ENCODE measurements at places on chromosomes 3 and 15.

DNA sequence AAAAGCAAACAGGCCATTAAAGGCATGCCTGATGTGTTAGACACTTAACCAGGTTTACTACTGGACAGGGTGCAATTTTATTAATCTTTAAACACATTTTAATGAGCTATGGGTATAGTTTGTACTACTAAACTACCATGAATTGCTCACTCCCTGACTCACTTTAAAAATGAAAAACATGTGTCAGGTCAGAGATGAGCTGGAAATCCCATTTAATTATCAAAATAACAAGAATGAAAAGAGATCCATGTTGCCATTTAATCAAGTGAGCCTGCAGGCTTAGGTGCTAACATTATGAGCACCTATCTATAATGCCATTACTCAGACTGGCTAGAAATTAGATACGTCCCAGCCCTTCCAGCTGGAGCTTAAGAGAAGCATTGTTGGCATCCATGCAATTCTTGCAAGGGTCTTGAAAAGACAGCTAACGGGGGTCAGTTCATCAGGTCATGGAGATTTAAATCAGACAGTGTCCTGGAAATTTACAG, 224.4 kb downstream of the THRB start:
- DNase-seq: no peak

DNA sequence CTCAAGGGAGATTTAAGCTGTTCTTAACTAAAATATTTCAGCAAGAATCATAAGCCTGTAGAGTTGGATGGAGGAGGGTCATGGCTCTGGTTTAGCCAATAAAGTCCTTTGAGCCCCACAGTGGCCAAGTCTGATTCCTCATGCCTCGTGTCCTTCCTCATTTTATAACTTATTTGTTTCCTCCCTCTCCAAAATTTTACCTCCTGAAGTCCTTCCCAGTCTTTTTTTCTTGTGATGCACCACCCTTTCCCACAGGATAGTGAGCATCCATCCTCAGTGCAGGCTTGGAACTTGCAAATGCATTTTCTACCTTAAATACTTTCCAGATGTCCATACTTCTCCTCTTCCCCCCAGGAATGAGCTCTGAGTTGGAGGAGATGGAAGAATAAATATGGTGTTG, 162.7 kb upstream of the AGTR1 start:
- no peak for DNase-seq

GRCh38 chr3:26752466-26752865, 129.9 kb downstream of the LRRC3B start:
- no peak for DNase-seq

- no peak for DNase-seq
Observed at GRCh38 chr3:177523067-177523675, 325.9 kb upstream of the TBL1XR1 start.
